ENCODE measurements at places on chromosomes 2 and 18.

DNA sequence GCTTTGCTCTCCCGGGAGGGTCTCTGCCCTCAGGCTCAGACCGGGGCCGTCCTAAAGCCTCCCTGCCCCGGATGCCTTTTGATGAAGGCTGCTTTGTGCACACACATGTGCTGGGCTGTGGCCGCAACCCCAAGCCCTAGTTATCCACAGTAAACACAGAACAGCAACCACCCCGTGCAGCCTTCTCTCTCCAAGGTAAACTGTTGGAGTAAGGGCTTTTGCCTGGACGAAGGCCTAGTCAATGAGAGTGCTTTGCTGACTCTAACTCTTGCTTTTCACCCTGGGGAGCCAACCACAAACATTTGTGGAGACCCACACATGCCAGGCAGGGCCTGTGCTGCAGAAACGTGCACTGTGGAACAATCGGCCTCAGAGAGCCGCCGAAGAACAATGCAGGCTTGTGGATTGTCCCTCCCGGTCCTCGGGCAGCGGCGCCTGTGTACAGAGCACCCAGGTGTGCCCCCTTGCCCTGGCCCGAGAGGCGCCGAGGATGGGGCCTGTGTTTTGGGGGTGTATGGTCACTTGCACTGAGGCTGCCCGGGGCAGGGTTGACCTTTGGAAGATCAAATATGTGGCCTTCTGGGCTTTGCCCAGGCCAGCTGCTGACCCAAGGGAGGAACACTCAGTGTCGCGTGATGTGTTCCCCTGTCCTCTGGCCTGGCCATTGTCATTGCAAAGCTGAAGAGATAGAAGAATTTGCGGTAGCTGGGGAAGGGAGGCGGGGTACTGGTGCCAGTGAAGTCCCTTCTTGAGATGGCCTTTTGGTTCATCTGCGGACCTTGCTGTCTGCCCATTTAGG lies 37.0 kb downstream of the CTIF start:
- DNase-seq: no peak

GRCh38 chr2:155502766-155503165 lies 804.3 kb downstream of the KCNJ3 start:
- no peak for DNase-seq

DNA sequence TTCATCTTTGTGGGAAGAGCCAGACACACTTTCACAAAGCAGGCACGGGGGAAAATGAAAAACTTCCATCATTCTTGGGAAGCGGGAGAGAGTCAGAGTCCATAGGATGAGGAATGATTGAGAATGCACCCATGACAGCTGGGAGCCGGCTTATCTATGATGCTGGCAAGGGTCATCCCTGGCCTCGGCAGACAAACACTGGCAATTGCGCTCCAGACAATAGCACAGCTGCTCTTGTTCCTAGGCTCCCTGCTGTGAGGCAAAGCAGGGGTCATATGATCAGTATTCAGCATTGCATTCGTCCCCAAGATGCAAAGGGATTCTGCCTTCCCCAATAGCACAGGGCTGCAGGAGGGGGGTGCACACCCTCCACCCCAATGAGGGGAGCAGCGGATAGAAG lies 33.0 kb downstream of the CYRIA start:
- DNase-seq: no peak

DNA sequence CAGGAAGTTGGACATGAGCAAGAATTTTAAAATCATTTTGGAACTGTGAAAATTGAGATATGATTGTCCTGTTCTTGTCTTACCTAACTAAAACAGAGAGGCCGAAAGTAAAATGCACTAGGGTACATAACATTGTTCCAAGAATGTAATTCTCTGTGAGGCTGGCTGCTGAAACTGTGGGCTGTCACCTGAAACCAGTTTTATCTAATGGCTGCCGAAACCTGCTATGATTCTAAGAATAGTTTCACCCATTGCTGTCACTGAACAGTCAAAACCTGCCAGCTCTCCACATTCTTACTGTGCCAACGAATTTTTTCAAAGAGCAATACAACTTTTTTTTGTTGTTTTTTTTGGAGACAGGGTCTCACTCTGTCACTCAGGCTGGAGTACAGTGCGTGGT lies 119.3 kb upstream of the ZSWIM2 start:
- no peak for DNase-seq

DNA sequence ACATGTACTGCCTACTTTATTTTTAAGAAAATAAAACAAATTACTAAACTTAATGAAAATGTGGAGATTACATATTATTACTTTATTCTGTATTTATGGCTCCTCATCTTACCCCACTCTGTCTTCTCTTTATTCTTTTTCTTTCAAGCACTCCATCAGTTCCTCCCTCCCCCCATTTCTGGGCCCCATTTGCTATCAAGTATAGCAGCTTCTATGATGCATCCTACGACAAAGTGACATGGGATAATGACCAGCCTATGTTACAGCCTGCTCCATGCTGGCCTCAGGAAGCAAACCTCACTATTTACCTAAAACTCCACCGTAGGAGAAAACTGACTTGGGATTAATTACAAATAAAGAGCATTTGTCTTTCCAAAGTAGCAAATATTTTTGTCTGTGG lies 58.8 kb downstream of the RND3 start:
- DNase-seq: no peak

- no peak for DNase-seq
These were observed 35.6 kb downstream of the CYB5A start for GRCh38 chr18:74256190-74256589.

DNA sequence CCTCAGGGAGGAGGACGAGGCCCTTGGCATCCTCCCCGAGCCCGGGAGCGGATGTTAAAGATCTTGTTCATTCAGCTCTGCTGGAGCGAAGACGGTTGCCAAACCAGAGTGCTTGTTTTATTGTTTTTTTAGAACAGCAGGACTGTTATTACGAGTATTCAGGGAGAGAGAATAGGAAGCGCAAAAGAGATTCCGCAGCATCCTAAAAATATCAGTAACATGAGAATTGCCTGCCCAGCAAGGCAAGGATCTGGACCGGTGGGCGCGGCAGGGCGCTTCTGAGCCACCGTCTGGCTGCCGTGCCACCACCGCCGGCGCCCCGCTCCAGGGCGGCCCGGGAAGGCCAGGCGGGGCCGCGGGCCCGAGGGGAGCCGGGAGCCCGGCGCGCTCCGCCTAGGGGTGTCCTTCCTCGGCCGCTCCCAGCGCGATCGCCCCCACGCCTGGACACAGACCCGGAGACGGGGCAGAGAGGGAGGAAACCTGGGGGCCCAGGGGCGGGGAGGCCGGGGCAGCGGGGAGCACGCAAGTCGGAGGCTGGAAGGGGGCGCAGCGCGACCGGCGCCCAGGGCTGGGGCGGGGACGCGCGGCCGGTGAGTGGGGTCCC lies 843 bp downstream of the CYS1 start:
- no peak for DNase-seq

GRCh38 chr18:5973099-5973498 lies 77.8 kb upstream of the TMEM200C start:
- no peak for DNase-seq

GRCh38 chr2:120741571-120742561 lies 6.2 kb downstream of the GLI2 start:
- DNase-seq: no peak

GRCh38 chr2:187646556-187646955 lies 92.3 kb upstream of the TFPI start:
- no peak for DNase-seq

GRCh38 chr2:7691961-7692656 lies 774.9 kb downstream of the RNF144A start:
- no peak for DNase-seq

DNA sequence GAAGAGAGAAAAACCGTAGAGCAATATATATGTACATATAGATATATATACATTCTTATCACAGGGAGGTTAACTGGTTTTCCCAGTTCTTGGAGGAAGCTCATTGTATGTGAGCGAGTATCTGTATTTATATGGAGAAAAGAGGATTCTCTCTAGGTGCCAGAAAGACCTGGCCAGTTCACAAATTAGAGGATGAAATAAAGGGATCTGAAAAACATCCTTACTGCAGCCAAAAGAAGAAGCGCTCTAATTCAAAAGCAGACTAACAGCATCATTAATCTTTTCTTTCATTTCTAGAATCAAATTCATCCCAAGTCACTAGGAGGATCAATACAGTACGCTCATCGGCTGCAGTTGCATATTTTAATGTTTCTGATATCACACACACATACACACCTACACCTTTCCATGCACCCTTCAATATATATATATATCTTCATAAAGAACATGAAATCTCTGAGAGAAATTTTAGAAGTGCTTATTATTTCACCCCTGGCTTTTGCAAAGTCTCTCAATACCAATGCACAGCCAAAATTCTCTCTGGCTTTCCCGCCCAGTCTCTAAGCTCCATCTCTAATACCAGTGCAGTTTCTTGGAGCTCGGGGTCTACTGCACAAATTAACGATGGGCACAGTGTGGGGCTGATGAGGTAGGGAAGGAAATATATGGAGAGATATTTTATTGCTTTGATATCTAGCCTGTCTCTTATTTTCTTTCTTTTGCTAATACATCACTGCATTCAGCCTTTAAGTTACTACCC lies 731 bp downstream of the NRXN1 start:
- no peak for DNase-seq

DNA sequence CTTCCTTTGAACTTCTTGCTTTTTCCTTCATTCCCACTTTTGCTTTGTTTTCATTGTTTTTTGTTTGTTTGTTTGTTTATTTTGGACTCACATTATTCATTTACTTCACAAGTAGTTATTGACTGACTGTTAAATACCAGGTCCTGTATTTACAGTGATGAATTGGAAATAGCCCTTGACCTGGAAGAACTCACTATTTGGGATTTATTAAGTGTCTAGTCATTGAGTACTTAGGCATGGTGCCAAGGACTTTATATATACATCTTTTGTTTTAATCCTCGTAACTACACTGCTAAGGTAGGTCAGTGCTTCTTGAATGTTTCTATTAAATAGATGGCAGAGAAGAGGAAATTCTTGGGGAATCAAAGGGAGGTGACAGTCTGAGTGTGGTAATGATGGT lies 11.1 kb downstream of the SPOPL start:
- no peak for DNase-seq

DNA sequence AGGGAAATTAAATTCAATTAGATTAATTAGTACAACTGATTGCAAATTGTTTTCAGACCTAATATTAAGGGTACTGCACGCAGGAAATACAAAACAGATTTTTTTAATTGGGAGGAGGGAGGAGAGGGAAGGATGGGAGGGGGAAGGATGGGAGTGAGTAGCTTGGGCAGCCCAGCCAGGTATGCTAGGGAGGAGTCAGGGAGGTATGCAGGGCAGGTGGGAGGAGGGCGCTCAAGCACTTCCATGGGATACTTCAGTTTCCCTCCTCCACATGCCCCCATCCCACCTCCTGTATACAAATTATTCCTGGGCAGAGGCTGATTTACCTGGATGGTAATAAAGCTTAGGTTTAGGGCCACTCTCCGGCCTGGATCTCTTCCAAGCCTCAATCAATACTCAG lies 76.6 kb upstream of the CAPN13 start:
- no peak for DNase-seq

- DNase-seq: no peak
These were observed 463.1 kb upstream of the DDX18 start for GRCh38 chr2:117351396-117351795.

GRCh38 chr2:227377467-227378351 lies 1.4 kb downstream of the TM4SF20 start:
- no peak for DNase-seq

DNA sequence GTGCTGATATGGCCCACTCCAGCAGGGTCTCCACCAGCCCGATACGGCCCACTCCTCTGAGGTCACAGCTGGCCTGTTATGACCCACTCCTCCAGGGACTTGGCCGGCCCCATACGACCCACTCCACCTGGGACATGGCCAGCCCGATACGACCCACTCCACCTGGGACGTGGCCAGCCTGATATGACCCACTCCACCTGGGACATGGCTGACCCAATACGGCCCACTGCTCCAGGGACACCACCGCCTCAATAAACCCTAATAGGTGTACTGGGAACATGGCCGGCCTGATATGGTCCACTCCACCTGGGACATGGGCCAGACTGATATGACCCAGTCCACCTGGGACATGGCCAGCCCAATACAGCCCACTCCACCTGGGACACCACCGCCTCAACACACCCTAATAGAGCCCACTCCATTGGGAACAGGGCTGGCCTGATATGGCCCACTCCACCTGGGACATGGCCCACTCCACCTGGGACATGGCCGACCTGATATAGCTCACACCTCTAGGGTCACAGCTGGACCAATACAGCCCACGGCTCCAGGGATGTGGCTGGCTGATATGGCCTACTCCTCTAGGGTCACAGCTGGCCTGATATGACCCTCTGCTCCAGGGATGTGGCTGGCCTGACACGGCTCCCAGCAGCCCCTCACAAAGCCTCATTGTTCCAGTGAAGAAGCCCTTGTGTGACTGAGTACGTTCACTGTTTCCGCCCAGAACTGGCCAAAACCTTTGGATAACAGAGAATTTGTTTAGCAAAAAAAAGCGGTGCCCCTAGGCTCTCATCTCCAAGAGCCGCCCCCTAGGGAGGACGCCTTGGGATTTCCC lies 245.6 kb downstream of the HDAC4 start:
- DNase-seq: no peak

DNA sequence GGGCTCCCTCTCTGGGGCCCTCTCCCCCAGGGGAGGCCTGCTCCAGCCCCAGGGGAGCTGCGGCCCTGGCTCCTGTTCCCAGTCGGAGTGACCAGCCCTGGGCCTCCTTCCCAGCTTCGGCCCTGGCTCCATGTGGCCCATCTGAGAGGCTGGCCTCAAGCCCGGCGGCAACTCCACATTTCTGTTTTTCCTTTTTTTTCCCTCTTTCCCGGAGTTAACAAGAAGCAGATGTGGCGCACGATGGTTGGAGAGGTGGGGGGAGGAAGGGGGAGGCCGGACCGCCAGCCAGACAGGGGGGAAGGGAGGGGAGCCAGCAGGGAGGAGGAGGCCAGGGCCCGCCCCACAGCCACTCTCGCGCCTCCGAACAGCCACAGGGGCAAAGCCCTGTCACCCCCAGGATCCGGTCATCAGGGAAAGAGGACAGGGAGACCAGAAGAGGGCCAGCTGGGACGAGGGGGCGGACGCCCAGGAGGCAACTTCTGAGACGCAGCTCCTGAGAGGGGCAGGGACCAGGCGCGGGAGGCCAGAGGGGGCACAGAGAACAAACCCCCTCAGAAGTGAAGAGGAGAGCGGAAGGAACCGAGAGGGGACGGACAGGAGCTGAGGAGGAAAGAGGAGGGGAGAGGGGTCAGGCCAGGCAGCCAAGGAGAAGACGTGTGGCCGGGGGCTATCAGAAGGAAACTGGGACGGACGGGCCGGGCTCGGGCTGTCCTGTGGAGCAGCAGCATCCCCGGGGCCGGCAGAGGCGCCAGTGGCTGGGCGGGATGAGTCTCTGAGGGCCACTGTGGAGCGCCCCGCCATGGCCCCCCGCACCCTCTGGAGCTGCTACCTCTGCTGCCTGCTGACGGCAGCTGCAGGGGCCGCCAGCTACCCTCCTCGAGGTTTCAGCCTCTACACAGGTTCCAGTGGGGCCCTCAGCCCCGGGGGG lies at the start of gene EMILIN1:
TSS of gene EMILIN1 (plus strand) at position 349 of the 928 bp plus-strand sequence. CDS start at position 800, 451 bp downstream.
- DNase-seq: no peak

DNA sequence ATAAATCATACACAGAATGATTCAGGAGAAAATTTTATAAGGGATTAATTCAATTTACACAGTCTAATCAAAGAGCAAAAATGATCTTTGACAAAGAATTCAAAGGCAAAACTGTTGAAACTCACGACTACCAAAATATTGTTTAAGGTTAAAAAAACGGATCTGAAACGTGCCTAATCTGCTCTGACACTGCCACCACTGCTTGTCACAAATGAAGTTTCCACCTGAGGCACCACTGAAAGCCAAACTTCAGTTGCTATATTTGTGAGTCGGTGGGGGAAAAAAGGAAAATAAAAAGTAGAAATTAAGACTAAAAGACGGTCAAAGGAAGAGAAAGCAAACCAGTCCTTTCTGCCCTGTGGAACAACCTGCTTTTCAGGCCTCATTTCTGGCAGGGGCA lies 140.6 kb upstream of the DNMT3A start:
- DNase-seq: no peak

- no peak for DNase-seq
These were observed 21.7 kb upstream of the UGP2 start for GRCh38 chr2:63819765-63820717.
